Forelimb muscle (tissue), 1 donor: ENCODE measurements at places on chromosomes 6 and 20. TPM values are rescaled to one million over a fixed set of nuclear protein-coding genes. Genes with fewer than 3 reads are reported as not detected.

- no peak for DNase-seq
Observed at GRCh38 chr20:5544712-5545111, 205.5 kb upstream of the SHLD1 start.

The FOXS1 gene
- 5.9 TPM for polyA plus RNA-seq

- DNase-seq = no peak
Observed at GRCh38 chr6:50381099-50381415, 331.3 kb upstream of the DEFB112 start.

- no peak for DNase-seq
Observed at GRCh38 chr6:77502981-77503380, 39.7 kb upstream of the HTR1B start.

- DNase-seq = no peak
Observed at GRCh38 chr20:7806831-7807230, 133.4 kb downstream of the HAO1 start.

GRCh38 chr6:138528137-138528536 is 28.8 kb upstream of the NHSL1 start:
- no peak for DNase-seq

The GTSF1L gene
- polyA plus RNA-seq = not detected
